Fibroblast of skin of right biceps (primary cell): ENCODE measurements at places on chromosomes 5 and 9.

GRCh38 chr5:172142709-172143215 lies 45.3 kb downstream of the STK10 start:
- DNase-seq: peak; percentile 20

DNA sequence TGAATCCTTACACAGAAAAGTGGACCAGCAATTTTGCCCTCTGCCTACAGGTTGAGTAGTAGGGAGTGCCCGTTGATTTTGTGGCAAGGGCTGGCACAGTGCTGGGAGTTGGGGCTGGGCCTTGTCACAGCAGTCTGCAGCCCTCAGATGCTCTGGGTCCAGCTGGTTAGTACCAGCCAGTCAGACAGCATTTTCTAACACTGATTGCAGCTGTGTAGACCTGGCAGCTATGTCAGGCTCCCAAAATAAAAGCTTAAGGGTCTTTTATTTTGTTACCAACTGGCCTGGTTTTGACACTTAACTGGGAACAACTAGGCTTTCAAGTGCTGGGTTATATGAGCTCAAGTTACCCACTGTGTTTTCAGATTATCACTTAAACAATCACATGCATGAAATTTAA lies 57.7 kb downstream of the MAT2B start:
- no peak for DNase-seq

DNA sequence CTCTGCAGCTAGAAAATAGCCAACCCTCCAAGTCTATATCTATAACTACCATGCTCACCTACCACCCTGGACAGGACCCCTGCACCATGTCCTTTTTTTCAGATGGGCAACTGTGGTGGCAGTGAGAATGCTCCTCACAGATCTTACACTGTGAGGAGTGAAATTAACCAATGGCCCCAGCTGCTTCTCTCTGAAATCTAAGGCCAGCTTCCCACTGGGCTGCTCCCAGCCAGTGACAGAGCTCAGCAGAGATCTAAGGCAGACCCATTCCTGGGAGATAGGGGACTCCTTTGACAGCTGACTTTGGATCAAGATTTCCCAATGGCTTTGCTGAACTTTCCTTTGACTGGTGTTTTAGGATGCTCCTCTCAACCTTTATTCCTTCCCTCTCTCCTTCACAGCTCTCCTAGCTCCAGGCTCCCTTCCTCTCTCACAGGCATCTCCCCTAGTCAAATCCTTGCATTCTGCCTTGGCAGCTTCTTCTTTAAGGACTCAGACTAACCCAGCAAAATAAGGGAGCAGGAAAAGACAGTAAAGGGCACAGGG lies 1.6 kb upstream of the ARAP3 start:
- DNase-seq: no peak

DNA sequence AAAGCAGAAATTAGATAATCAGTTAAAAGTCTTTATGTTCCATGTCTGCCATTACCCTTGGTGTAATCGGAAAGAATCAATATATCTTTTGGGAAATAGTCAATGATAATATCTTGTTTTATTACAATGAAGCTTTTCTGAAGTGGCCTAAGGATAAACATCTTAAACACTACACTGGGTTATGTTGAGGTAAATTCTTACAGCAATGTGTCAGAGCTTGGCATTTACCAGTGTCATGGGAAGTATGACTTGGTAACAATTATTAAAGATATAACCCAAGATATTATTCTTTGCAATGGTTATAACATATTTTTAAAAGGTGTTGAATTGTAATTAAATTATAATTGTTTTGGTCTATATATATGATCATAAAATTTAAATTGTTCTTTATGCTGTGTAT lies 84.7 kb downstream of the CFAP95 start:
- no peak for DNase-seq

- DNase-seq: peak; percentile 54
These were observed 29.3 kb upstream of the UHRF2 start for GRCh38 chr9:6383551-6384225.

GRCh38 chr9:109781541-109782197 lies 1.7 kb downstream of the PALM2AKAP2 start:
- DNase-seq: peak; percentile 52

GRCh38 chr5:73903169-73903568 lies 277.2 kb downstream of the ARHGEF28 start:
- DNase-seq: no peak

GRCh38 chr5:175133185-175133584 lies 310.8 kb downstream of the DRD1 start:
- no peak for DNase-seq

DNA sequence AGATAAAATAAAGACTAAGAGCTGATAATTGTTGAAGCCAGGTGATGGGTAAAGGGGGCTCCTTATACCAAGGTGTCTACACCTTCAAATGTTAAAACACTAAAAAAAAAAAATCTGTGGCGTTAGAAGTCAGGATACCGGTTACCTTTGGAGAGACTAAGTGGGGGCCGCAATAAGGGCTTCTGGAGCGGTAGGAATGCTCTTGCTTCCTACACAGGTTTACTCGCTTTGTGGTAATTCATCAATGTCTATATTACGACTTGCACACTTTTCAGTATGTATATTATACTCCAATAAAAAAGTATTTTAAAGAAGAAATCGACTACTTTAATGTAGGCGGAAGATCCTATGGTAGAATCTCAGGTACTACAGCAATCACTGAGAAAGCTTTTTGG lies 12.5 kb downstream of the MRPS27 start:
- no peak for DNase-seq
